ENCODE measurements at places on chromosomes 12 and 14.

- DNase-seq: no peak
Measured at GRCh38 chr12:13146336-13146938, 43.0 kb upstream of the GSG1 start.

- no peak for DNase-seq
Measured at GRCh38 chr12:114191581-114191980, 214.4 kb downstream of the TBX5 start.

GRCh38 chr12:54628186-54628846, 6.4 kb downstream of the LACRT start:
- no peak for DNase-seq

GRCh38 chr12:31325524-31325875, 450 bp downstream of the SINHCAF start:
- no peak for DNase-seq

DNA sequence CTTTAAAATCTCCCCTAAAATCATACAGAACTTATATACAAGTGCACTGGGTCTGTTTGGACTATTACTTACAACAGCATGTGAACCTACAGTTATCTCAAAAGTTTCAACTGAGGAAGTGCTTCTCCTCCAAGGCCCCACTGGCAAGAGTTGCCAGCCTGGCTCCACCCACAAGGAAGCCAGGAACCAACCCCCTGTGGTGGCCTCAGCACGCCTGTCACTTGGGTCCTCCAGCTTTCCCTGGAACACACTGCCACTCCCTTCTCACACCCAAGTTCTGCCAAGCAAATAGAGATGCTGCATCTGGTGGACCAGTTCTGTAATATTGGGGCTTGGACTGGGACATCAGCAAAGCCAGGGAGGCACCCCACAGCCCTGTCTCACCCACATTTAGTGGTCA, 115.4 kb downstream of the GCH1 start:
- DNase-seq: peak; percentile 33

DNA sequence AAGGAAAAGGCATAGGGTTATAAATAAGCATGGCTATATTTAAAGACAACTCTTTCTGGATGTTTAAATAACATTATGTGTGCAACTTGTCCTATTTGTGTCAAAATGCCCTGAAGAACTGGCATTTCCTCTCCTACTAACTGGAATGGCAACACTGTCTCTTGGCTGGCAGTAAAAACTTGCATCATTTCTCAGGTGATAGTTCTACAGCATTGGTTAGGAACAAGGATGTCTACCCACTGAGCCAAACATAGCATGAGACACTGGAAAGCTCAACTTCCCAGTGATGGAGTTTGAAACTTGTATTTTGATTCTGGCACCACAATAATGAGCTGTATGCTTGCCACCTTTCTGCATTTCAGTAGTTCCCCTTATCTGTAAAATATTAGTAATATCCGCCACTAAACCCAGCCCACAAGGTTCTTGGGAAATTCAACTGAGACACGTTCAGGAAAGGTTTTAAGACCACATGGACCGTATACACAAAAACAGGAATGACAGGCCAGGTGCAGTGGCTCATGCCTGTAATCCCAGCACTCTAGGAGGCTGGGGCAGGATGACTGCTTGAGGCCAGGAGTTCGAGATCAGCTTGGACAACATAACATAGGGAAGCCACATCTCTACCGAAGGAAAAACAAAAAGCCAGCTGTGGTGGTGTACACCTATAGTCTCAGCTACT, 5.1 kb downstream of the SLC38A2 start:
- DNase-seq: no peak

DNA sequence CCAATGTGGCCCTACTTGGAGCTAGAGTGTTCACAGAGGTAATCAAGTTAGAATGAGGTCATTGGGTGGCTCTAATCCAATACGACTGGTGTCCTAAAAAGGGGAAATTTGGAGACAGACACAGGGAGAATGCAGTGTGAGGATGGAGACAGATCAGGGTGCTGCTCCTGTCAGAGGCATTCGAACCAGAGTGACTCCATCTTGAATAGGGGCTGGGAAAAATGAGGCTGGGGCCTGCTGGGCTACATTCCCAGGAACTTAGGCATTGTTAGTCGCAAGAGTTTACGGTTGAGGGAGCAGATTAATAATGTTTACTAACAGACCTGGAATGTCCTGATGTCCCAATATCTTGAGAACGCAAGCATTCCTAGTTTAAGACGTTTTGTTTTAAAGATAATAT, 20.2 kb downstream of the TNFAIP2 start:
- no peak for DNase-seq
